HTR-8/SVneo (cell line): ENCODE measurements at places on chromosomes 3 and 15.

GRCh38 chr3:11245276-11245675 is 26.9 kb upstream of the ATG7 start:
- no peak for DNase-seq

- no peak for DNase-seq
These were observed 56.1 kb upstream of the RAD18 start for GRCh38 chr3:9019259-9019961.

DNA sequence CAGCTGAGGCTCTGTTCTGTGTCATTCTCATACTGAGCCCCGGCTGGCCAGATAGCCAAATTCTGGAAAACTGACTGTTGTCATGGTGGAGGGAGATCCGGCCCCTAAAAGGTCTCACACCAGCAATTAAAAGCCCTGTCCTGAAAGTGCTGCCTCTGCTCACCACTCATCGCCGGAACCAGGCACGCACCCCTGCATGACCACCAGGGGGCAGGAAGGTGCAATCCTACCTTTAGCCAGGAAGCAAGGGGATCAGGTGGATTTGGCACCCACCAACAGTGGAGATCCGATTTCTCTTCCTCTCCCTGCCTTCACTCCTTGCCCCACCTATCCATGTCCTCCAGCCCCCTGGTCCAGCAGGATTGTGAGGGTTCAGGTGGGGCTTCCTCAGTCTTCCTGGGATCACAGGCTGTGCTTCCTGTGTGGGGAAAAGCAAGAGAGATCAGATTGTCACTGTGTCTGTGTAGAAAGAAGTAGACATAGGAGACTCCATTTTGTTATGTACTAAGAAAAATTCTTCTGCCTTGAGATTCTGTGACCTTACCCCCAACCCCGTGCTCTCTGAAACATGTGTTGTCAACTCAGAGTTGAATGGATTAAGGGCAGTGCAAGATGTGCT is 16.1 kb upstream of the CACNA2D2 start:
- peak; percentile 68 for DNase-seq

DNA sequence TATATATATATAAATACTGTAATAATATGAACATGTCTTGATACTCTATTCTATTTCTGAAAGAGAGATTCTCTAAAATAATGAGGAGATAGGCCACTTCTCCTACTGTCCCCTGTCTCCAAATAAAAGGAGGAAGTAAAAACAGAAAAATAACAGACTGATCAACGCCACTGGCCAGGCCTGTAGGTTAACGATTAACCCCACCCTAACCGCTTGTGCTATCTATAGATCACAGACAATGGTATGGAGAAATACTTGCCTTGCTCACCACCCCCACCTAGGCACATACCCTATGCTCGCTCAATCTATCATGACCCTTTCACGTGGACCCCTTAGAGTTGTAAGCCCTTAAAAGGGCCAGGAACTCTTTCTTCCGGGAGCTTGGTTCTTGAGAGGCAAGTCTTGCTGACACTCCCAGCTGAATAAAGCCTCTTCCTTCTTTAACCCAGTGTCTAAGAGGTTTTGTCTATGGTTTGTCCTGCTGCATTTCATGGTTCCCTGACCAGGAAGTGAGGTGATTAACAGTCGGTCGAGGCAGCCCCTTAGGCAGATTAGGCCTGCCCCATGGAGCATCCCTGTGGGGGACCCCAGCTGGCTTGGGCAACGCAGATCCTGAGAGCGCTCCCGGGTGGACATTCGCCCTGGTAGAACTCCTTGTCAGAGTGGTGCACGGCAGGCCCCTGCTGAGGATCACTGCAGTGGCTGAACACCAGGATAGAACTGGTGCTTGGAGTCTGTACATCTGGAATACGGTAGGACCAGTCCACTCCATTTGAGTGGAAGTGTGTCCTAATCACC is 521.8 kb upstream of the CNTN3 start:
- no peak for DNase-seq

DNA sequence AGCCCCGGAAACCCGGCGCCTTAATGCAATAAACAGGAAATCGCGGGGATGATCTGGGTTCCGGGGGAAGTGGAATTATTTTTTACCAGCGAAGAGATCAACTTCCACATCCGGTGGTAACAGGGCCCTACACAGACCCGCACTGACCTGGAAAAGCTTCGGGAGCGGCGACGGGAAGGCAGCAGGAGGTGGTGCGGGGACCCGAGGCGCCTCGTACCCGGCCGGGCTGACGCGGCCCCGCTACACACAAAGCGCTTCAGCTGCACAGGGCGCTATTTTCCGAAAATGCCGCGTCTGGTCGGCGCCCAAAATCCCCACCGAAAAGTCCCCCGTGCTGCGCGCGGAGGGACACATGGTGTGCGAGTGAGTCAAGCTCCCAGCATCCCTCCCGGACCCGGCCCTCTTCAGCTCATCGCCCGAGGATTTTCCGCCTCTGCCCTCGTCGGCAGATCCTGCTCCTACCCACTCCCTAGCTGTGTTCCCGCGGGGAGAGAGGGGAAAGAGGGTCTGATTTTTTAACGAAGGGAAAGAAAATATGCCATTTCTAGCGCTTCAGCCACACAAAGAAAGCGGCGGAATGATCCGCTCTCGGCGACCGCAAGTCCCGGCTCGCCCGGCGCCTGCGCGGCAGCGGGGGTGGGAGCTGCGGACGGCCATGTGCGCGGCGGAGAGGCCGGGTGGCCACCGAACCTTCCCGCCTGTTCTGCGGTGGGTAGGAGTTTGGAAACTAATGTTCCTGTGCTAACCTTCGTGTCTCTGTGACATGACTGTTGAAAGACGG is at the start of gene GABPB1:
Gene GABPB1, minus strand, starts transcription at position 361 of the 781 bp plus-strand sequence. CDS start 45,400 bp downstream, outside the sequence.
- peak; percentile 88 for DNase-seq

DNA sequence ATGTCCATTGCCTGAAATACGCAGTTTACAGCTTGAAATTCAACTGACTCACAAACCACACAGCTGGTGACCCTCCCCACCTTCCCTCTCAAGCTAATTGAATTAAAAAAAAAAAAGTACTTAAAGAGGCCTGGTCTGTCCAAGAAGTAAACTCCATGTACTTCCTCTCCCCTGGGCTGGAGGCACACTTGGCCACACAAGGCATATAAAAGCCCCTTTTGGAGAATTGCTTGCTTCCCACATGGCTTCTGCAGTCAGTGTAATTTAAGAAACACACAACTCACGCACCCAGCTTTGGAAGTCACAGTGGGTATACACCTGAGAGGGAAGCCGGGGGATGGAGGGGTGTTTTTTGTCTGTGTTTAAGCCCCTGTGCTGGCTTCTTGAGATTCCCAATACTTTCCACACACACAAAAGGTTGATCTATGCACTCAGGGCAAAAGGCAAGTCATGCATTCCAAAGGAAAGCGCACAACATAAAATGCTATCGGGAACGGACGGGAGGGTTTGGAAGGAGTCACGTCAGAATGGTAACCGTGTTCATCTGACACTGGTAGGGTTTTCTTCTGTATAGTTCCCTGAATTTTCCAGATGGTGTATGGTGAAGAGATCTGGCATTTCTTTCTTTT is 106.6 kb upstream of the ALDH1A3 start:
- no peak for DNase-seq

GRCh38 chr3:94978084-94978483 is 915.2 kb downstream of the NSUN3 start:
- DNase-seq = no peak

DNA sequence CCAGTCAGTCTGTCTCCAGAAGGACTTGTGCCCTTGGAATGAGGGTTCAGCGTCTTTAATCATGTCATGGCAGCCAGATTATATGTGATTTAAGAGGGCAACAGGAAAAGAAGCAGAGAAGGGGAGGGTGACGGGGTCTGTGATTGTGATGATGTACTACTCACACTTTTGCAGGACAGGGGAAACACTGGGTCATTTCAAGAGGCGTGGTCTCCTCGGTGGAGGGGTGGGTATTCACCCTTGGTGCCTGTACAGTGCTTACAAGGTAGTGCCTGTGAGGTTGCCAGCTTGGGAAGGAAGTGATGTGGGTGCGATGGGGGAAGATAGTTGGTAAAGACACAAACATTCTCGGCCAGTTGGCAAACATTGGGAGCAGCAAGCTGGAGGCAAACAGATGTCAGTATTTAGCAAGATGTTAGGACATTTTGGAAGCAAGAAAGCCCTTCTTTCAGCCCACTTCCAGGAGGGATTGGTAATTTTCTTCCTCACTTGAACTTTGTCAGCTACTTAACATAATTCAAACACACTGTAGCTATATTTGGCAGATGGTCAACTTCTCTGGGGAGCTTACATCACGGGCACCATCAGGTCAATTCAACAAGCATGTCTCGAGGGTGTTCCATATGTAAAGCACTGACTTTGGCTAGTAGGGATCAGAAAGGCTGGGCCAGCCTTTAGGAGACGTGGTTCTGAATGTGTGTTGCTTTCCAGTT is 71.4 kb upstream of the ROPN1 start:
- no peak for DNase-seq

- DNase-seq = no peak
These were observed 588.9 kb downstream of the FOXP1 start for GRCh38 chr3:70994644-70995043.

DNA sequence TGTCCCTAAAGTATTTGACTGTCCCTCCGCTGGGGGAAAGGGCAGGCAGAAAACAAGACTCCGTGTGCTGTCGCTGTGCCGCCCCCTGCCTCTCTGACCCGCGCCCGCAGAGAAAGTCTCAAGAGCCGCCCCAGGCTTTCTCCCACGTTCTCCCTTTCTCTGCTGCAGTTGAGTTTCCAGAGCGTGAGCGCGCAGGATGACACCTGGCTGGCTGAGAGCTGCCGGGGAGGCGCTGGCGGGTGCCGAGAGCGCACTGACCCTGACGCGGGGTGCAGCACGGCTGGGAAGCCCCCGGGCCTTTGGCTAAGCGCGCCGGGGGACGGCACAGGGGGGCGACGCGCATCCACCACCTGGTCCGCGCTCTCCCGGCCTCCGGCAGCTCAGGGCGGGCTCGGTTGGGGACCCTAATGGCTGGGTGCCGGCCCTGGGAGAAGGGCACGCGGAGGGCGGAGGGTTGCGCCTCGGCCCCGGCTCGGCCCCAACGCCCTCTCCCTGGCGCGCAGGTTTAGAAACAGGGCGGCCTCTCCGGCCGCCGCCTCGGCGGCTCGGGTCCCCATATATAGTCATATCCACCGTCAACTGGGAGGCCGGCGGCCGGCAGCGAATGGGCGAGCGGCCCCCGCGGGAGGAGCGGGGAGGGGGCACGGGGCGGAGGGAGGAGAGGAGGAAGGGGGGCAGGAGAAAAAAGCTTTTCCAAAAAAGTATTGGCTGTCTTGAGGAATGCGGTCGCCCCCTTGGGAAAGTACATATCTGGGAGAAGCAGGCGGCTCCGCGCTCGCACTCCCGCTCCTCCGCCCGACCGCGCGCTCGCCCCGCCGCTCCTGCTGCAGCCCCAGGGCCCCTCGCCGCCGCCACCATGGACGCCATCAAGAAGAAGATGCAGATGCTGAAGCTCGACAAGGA is at the start of gene TPM1:
Gene TPM1, plus strand, starts transcription at position 774 of the 903 bp plus-strand sequence. Its CDS starts 83 bp downstream, at position 857.
- DNase-seq = peak; percentile 72

DNA sequence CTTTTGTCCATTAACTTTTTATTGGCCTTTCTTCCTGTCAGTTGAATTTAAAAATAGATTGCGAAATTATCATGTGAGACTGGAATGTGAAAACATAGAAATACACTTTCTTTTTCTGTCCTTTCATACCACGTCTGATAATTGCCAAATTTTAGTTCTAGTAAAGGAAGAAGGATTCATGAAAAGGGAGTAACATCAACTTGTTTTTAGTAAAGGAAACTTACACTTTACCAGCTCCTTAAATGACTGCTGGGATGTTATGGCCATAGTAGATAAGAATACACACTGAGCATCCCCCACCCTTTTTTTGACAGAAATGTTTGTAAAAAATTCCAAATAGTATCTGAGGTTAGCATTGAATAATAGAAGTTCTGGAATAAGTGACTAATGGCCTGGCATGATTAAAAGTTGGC is 137.9 kb downstream of the NEO1 start:
- no peak for DNase-seq

- DNase-seq = no peak
These were observed 39.2 kb downstream of the STAG1 start for GRCh38 chr3:136712941-136713340.

DNA sequence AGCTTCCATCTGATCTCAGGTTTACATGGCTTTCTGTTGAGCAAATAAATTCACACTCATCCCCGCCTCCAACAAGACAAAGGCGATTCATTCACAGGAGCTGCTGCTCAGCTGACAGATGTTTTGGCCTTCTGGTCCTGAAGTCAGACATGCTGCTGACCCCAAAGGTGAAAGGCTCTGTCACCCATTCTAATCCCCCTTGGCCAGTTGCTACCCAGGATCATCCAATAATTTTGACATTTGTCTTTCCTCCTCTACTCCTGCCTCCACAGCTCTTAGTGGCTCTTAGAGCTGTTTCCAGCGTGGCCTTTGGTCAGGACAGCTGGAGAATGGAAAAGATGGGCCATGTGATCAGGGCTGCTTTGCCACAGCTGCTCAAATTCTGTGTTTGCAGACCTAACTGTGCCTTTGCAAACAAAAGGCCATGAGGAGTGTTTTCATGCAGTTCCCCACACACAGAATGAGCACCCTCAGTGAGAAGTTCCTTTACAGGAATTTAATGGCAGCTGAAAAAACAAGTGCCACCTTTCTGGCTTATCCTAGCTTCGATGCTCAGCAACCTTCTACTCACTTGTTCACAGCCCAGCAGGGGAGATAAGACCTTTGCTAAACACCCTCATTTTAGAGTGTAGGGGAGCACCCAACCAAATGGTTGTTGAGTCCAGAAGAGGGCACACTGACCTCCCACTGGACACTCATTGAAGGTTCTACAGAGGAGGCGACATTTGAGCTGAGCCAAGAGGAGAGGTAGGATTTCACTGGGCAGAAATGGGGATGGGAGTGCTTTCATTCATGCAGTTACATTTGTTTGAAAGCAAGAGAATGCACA is 39.0 kb downstream of the CYP19A1 start:
- DNase-seq = no peak
